ENCODE measurements at places on chromosomes 5 and 9.

DNA sequence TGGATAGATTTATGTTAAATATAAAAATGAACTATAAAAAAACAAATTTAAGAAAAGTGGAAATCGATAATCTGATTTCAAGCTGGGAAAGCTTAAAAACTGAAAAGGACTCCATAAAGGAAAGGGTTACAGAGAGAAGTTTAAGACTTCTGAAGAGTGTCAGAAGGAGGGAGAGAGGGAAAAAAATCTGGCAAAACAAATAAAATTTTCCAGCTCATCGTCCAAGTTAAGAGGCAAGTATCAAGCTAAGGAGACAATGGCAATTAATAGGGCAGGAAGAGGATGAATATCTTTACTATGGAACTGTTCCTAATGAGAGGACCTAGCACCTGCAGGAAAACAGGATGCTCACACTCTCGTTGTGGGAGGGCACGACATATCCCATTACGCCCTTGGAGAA, 20.5 kb upstream of the HEXB start:
- DNase-seq, result peak; percentile 56

DNA sequence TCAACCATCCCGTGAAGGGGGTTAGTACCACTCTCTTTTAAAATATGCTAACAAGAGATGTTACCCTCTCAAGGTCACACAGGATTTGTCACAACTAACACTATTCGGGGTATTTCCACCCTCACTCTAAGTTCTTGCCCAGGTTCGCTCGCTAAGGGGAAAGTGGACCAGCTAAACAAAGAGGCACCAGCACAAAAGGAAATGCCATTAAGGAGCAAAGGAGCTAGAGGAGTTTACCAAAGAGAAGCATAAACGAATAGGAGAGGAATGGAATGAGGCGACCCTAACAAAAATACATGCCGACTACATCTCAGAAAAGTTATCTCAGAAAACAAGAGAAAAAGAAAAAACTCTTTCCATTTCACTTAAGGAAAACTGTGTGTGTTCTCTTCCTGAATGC, 170.9 kb downstream of the DCP2 start:
- no peak for DNase-seq

- no peak for DNase-seq
These were observed 27.2 kb downstream of the NCBP1 start for GRCh38 chr9:97660847-97661246.

GRCh38 chr5:108700930-108701329, 46.8 kb upstream of the FER start:
- no peak for DNase-seq

GRCh38 chr5:142080248-142080647, 28.3 kb upstream of the NDFIP1 start:
- DNase-seq, result no peak

- no peak for DNase-seq
These were observed 124.3 kb downstream of the ENC1 start for GRCh38 chr5:74516211-74516636.

- DNase-seq, result no peak
These were observed 251.3 kb downstream of the GAS1 start for GRCh38 chr9:86695910-86696424.

DNA sequence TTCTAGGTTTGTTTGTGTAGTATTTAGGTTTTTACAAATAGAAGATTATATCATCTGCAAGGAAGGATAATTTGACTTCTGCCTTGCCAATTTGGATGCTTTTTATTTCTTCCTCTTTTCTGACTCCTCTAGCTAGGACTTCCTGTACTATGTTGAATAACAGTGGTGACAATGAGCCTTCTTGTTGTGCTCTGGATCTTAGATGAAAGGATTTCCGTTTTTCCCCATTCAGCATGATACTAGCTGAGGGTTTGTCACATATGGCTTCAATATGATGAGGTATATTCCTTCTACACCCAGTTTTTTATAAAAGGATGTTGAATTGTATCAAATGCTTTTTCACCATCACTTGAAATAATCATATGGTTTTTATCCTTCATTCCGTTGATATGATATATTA, 101.4 kb downstream of the FBXO4 start:
- DNase-seq, result no peak

DNA sequence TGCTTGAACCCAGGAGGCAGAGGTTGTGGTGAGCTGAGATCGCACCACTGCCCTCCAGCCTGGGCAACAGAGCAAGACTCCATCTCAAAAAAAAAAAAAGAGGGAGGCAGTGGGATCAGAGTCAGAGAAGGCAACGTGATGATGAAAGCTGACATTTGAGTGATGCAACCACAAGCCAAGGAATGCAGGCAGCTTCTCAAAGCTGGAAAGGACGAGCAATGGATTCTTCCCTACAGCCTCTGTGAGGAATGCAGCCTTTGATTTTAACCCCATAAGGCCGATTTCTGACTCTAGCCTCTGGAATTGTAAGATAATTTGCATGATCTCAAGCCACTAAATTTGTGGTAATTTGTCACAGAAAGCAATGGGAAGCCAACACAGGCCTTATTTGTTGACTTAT, 9.8 kb downstream of the TGFBI start:
- no peak for DNase-seq

- no peak for DNase-seq
These were observed 20.9 kb downstream of the PCSK5 start for GRCh38 chr9:75911390-75911789.

DNA sequence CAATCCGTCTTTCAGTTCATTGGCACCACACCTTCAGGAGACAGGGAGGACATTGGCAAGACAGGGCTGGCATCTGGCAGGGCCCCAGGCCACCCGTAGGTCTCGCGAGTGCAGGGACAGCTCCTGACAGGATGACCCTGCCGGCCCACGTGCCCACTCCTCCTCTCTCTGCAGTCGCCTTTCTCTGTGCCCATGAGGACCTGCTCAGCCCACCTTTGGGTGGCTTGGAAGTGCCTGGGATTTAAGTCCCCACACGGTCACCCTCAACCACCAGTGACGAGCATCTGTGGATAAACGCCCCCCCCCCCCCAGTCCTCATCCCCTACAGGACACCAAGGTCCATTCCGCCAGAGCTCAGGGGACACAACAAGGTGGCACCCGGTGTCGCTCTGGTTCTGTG, 4.1 kb downstream of the MRPL36 start:
- no peak for DNase-seq

DNA sequence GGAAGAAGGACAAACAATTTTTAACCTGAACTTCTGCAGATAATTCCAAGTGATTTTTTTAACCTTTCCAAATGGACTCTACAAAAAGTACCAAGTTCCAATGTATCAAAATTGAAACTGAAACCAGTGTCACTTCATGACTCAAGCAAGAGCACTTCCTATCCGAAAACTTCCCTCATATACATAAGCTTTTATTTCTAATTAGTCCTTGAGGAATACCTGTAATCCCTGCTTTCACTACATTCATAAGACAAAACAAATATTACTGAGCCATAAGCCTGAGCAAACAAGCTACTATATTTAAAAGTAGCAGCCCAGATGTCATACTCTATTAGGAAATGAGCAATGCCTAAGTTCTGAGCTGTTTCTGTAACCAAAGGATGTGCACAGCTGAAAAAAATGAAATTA, 224.4 kb downstream of the EBF1 start:
- no peak for DNase-seq

GRCh38 chr5:153968761-153969562, 69.7 kb downstream of the FAM114A2 start:
- no peak for DNase-seq

- DNase-seq, result no peak
These were observed 4.5 kb downstream of the SNX30 start for GRCh38 chr9:112755016-112755427.

GRCh38 chr5:55146080-55146479, 13.9 kb upstream of the GPX8 start:
- DNase-seq, result no peak

DNA sequence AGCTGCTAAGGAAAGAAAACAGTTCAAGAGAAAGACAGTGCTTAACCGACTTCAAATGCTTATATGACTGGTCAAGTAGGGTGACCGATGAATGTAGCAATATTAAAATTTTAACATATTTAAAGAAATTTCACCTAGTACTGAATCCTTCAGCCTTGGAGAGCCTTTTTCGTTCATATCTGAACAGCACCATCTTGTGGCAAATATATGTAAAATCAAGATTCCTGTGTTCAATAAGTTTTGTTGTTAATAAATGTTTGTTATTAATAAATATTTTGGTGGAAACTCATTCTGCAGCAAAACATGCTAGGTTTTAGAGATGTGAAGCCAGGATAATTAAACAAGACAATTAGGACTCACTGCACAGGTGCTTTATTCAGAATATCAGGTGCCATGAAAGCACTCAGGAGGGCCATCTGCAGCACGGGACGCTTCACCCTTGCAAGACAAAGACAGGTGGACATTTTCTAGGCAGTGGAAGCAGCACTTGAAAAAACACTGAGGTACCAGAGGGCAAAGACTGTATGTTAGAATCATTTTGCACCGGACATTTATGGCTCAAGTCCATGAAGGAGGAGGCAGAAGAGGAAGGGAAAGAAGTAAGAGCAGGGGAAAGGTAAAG, 15.6 kb downstream of the TICAM2 start:
- no peak for DNase-seq

- DNase-seq, result no peak
These were observed 12.0 kb downstream of the TMEM8B start for GRCh38 chr9:35840881-35841644.

DNA sequence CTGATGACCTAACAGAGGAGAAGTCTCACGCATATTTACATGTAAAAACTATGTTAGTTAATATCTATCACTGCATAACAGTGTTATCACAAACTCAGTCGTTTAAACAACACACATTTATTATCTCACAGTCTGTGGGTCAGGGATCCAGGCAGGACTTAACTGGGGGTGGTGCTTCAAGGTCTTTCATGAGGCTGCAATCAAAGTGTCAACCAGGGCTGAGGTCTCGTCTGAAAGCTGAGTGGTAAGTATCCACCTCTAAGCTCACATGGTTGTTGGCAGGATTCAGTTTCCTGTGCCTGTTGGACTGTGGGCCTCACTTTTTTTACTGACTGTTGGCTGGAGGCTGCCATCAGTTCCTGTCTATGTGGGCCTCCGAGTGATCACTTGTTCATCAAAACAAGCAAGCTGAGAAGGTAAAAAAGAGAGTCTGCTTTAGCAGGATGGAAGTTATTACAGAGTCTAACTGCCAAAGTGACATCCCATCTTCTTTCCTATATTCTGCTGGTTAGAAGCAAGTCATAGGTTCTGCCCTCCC, 188.6 kb downstream of the CARTPT start:
- DNase-seq, result no peak
